Activated naive CD4-positive, alpha-beta T cell (primary cell): ENCODE measurements at places on chromosomes 1 and 21.

- DNase-seq = no peak
Observed at GRCh38 chr1:183279835-183280234, 93.8 kb downstream of the LAMC2 start.

DNA sequence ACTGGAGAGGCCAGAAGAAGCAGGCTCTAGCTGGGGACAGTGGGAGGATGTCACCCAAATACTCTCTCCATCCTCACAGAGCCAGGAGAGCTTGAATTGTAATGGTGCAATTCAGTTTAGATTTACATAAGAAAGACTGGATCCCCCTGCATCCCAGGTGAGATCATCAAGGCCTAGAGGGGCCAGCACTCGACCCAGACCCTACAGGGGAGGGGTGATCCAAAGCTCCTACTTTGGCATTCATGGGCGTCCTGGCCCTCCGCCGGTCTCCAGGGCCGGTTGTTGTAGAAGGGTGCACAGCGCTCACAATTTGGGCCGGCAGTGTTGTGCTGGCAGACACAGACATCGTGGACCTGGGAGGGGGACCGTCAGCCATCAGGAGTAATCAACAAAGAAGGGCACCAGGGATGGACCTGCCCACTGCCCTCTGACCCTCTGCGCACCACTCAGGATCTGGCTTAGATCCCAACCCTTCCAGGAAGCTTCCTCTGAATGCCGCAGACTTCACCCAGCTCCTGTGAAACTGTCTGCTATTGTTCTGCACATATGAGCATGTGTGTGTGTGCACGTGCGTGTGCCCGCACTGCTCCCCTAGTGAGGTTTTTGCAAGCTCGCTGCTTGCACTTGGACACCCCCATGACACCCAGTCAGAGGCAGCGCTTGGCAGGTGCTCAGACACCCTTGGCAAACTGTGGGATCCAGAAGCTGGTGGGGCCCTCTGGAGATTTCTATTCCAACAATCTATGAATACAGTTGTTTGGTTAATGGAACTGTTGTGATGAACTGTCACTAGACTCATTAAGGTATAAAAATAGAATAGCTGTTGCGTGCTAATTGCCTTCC lies 21.6 kb downstream of the LAMB3 start:
- DNase-seq = no peak

DNA sequence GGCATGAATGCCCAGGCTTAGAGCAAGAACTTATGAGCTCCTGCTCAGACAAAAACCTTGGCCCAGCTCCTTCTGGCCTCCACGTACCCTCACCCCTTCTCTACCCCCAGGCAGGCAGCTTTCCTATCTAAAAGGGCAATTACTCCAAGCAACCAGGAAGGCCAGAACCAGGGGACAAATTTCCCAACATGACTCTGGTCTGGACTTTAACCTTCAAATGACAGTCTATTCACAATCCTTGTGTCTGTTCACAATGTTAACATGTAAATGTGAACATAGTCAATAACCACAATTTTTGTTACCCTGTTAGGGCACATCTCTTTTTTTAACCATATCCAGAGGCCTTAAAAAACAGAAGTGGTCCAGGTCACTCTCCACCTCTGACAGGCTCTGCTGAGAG lies 64.4 kb upstream of the LAPTM5 start:
- DNase-seq = no peak

GRCh38 chr1:175188936-175189335 lies 3.6 kb downstream of the KIAA0040 start:
- no peak for DNase-seq

DNA sequence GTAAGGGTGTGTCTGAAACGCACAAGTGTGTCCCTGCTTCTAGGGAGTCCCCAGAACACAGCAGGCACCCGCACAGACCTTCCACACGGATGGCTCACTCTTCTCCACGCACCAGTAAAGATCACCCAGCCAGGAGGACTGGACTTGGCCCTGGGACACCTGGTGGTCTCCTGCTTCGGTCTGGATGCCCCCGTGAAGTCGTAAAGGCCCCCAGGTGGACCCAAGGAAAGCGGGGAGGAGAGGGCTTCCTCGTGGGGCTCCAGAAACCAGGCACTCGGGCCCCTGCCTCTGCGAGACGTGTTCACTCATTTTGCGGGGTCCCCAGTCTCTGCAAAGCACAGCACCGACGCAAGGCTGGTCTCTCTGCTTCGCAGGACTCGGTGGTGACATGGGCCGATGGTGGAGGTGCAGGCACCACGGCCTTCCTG lies 20.2 kb upstream of the COL6A2 start:
- DNase-seq = no peak
